Activated naive CD8-positive, alpha-beta T cell treated with anti-CD3 and anti-CD28 coated beads for 36 hours (primary cell): ENCODE measurements at places on chromosomes 7 and 10. TPM values are rescaled to one million over a fixed set of nuclear protein-coding genes. Genes with fewer than 3 reads are reported as not detected.

- H3K4me3 ChIP-seq, result no peak overlapping the region
- peaks cover 1% of the 10 kb centered on the region for H3K4me1 ChIP-seq
- no peak overlapping the region for H3K27ac ChIP-seq
- H3K36me3 ChIP-seq, result no peaks in the 10 kb centered on the region
- DNase-seq, result no peak
These were observed 83.6 kb downstream of the TMEM106B start for GRCh38 chr7:12294701-12295100.

DNA sequence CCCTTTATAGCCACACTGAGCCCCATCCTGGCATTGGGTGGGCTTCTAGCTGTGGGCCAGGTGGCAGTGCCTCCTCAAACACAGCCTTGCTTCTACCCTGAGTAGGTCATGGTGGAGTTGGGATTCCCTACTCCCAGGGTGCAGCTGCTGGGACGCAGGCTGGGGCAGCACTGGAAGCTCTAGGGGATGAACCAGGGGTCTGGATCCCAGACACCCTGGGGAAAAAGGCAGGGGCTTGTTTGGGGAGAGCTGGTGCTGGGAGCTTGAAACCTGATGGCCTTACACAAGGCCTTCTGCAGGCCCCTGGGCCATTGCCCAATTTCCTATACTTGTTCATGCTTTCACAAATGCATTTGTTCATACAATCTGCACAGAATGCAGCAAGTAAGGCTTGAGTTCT, 103.7 kb upstream of the CTBP2 start:
- H3K27me3 ChIP-seq, result peaks cover 7% of the 10 kb centered on the region
- no peaks in the 10 kb centered on the region for H3K36me3 ChIP-seq
- no peak for DNase-seq
- no peak overlapping the region for H3K4me3 ChIP-seq
- H3K27ac ChIP-seq, result no peak overlapping the region

Gene TMEM176A
- not detected for total RNA-seq

Gene ASB15
- total RNA-seq, result not detected

DNA sequence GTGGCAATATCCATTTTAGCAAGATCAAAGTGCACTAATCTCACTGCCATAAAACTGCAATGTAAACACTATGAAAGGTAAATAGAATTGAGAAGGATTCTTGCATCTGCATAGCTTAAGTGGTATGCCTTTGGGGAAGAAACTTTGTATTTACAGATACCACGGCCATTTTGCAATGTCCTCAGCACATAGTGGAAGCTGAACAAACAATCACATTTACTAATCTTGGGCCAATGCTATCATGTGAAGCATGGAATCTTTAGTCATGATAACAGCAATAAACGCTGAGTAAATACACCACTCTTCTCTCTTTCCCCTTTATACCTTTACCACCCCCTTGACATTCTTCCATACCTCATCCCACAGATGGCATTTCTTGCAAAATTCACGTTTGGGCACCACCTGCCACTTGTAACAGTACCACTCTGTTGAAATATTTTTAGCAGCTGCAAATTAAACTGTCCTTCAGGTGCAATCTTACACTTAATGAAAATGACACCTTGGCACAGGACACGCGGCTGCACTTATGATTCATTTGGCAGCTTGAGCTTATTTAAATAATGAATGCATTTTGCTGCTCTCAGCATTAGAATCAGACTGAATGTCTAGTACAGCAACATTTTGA, 171.8 kb downstream of the SEMA3A start:
- no peak overlapping the region for H3K4me3 ChIP-seq
- no peak for DNase-seq
- H3K36me3 ChIP-seq, result no peaks in the 10 kb centered on the region
- H3K27me3 ChIP-seq, result no peaks in the 10 kb centered on the region
- no peaks in the 10 kb centered on the region for H3K4me1 ChIP-seq

- no peak overlapping the region for H3K27ac ChIP-seq
- peaks cover 6% of the 10 kb centered on the region for H3K27me3 ChIP-seq
- no peak overlapping the region for H3K4me3 ChIP-seq
- no peaks in the 10 kb centered on the region for H3K4me1 ChIP-seq
- H3K36me3 ChIP-seq, result no peaks in the 10 kb centered on the region
- DNase-seq, result no peak
These were observed 184.3 kb downstream of the FGFR2 start for GRCh38 chr10:121413951-121414350.

Gene CPEB3
- total RNA-seq, result 1.9 TPM

Gene HOXA7
- total RNA-seq, result not detected
